Activated naive CD4-positive, alpha-beta T cell treated with anti-CD3 and anti-CD28 coated beads, Interleukin-2, amount 10 ng/mL, durations not matched to agents 7 days and 5 days (primary cell): ENCODE measurements at places on chromosomes 11 and 22.

DNA sequence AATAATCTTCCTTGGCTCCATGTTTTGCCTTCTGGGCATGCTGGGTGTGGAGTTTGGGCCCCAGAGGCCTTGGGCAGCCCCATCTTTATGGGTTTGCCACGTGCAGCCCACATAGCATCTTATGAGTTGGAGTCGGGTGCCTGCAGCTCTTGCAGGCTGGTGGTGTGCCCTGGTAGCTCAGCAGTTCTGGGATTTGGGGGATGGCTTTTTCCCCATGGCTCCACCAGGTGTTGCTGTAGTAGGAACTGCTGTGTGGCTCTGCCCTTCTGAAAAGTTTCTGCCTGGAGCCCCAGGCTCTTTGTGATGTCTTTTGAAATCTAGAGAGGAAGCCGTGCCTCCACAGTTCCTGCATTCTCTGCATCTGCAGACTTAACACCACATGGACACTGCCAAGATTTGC is 16.8 kb downstream of the EED start:
- no peak for DNase-seq

DNA sequence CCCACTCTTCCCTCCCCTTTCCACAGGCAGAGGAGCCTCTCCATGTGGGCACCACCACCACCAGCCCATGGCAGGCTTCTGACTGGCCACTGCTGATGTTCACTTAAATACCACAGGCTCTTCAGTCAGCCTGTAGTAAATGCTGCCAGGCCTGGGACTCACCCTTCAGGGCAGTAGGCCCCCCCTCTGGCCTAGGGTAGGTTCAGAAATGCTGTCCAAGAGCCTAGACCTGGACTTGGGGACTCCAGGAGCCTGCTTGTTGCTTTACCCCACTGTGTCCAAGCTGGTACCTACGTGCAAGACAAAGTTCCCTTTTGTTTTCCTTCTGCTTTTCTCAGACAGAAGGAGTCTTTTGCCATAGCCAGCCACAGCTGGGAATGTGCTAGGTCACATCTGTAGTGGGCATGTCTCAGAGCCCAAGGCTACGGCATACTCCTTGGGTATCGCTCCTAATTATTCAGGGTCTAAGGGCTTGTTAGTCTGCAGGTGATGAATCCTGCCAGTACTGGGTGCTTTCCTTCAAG is 38.6 kb downstream of the TMEM135 start:
- no peak for DNase-seq

DNA sequence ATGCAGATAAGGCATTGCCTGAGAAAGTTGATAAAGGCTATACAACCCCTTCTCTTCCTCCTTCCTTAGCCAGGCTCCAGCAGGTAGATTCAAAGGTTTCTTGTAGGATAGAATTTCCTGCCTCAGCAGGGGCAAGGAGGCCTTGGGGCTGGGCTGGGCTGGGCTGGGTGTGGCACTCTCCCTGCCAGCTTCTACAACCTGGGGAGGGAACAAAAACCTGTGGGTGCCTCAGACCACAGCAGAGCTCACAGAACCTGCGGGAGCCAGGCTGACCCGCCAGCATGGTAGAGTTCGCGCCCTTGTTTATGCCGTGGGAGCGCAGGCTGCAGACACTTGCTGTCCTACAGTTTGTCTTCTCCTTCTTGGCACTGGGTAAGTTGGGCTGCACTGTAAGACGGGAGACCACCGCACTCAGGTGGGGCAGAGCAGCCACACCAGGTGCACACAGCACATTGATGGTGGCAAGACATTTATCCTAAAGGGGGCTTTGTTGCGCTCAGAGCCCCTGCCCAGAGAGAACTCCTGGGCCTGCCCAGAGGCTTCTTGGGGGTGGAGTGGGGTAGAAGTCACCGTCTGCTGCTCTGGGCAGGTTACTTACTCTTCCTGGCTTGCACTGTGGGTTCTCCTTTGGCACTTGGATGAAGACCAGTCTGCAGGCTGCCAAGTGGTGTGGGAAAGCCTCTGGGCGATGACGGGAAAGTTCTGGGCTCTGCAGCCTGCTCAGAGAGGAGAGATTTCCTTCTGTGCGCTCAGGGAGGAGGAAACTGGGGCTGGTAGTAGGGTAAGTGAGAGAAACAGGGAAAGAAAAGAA is at the start of gene MOGAT2:
Gene MOGAT2 (plus strand): TSS at position 231 of the 811 bp plus-strand sequence. CDS start 51 bp downstream, at position 282.
- DNase-seq = no peak

DNA sequence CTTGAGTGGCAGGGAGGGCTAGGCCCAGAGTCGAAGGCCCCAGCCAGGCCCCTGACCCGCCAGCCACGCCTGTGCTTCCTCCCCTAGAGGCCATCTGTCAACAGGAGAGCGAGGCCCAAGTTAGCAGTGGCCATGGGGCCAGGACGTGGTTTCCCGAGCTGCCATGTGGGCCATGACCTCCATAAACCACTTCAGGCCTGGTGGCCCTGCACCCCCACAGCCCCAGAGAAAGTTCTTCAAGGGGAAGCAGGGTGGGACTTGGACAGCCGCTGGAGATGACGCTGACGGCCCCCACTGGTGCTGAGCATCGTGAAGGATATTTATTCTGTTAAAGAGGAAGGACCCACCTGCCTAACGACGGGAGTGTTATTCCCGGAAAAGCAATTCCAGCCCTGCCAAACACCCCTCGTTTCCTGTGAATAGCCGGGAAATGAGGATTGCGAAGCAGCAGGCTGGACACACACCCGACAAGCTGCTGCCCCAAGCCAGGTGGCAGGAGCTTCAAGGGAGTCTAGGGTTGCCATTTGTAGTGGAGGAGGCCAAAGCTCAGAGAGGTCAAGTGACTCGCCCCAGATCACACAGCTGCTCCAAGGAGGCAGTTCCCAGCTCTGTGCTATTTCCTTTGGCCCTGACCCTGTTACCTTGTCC is 12.8 kb downstream of the PRR5 start:
- DNase-seq = no peak

DNA sequence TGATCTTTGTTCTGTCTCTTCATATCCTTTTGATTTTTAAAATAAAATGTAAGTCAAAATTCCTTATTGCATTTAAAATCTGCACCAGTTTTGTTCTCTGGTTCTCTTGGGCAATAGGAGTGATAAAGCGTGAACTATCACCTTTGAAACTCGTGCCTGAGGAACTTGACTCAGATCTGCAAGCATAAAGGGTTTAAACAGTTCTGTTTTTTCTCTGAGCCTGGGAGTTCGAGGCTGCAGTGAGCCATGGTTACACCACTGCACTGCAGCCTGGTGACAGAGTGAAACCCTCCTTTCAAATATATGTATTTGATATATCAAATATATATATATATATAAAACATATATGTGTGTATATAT is 38.9 kb upstream of the CLMP start:
- DNase-seq = no peak

- DNase-seq = no peak
Observed at GRCh38 chr11:47161890-47162289, 14.8 kb downstream of the ARFGAP2 start.

DNA sequence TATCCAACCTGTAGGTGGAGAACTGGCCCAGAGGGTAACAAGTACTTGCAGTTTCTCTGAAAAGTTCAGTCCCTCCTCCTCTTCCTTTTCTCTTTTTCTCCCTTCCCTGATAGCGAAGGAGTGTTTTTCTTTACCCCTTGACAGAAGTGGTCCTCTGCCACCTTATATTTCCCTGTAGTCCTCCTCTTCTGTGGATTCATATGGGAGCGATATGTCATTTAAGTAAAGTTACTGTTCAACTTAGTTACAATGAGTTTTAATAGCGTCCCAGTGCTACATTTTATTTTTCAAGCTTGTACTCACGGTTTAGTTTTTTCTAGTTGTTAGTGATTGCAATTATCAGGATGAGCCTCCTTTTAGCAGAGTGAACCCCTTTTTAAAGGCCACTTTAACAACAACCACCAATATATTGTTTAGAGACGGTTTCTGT is 1.4 kb downstream of the PCF11 start:
- no peak for DNase-seq
